Fibroblast of skin of right quadriceps (primary cell): ENCODE measurements at places on chromosomes 11 and 22.

DNA sequence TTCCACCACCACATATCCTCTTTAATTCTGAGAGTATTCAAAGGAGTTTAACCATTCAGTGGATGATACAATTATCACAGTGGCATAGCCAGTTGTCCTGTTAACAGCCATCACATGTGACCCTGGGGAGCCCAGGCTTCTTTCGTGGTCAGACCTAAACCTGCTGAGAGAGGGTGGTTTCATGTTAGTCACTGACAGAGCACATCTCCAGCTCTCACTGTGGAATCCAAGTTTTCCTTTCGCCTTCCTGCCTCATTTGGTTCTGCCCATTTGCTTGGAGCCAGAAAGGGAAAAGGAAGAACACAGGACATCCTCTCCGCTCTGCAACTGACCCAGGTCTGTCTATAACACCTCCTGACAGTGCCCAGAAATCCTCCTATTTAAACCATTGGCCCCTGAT lies 60.4 kb downstream of the MCHR1 start:
- DNase-seq, result no peak

DNA sequence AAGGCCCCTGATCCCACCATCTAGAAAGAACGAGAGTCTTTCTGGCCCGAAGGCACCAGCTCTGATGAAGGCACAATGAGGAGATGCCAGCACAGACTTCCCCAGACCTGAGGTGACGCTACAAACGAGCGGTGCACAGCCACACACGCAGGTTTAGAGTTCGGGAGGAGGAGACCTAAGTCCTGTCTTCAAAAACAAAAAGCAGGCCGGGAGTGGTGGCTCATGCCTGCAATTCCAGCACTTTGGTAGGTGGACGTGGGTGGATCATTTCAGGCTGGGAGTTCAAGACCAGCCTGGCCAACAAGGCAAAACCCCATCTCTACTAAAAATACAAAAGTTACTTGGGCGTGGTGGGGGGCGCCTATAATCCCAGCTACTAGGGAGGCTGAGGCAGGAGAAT lies 9.5 kb downstream of the LTO1 start:
- no peak for DNase-seq

DNA sequence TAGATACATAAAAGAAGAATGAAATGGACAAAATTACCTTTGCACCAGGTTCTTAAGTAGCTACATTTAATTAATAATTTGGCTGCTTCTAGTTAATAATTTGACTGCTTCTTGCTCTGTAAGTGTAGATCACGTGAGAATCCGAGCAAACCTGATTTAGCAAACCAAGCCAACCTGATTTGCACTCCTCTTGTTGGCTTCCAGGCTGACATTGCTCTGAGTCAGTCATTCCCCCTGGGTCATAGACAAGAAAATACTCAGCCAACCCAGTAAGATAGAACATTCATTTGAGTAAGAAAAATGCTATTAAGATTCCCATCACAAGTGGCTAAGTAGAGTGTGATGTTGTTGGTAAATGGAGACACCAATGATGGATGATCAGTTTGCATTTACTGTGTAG lies 304.1 kb downstream of the C11orf87 start:
- DNase-seq, result no peak

- DNase-seq, result peak; percentile 39
These were observed 307.5 kb downstream of the ETS1 start for GRCh38 chr11:128279866-128280265.

DNA sequence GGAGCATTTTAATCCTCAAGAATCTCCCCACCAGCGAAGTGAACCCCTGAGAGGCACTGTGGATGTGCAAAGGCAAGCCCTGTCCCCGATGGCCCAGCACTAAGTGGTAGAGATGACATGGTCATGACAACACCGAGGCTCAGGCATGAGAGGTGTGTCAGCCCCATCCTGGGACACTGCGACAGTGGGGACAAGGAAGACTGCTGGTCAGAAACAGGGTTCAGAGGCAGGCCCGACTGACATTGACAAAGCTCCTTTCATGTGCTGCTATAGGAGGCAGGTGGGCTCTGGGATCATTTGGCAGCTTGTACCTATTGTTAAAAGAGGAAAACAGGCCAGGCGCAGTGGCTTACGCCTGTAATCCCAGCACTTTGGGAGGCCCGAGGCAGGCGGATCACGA lies 54.3 kb upstream of the MYEOV start:
- no peak for DNase-seq

DNA sequence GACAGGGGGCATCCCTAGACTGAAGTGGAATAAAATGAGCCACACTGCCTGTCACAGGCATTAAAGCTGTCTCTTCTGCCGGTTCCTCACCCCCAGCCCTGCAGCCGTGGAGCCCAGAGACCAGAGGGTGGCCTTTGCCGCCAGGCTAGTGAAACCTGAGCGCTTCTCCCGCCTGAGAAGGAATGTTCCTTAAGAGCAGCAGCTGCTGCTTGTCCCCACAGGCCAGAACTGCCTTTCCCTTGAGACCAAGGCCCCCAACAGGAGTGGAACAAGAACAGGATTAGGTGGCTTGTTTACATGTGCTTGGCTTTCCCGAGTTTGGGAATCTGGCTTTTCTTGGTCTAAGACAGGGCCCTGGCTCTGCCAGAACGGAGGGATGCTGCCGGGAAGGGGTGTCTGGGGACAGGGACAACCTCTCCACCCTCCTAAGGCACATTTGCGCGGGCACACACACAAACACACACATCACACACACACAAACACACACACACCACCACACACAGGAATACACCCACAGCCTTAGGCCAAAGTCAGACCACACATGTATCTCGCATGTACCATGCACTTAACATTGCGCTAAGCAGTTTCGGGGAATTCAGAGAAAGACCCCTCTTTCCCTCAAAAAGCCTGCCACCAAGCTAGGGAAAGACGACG lies 91.8 kb downstream of the FEZ1 start:
- DNase-seq, result no peak

DNA sequence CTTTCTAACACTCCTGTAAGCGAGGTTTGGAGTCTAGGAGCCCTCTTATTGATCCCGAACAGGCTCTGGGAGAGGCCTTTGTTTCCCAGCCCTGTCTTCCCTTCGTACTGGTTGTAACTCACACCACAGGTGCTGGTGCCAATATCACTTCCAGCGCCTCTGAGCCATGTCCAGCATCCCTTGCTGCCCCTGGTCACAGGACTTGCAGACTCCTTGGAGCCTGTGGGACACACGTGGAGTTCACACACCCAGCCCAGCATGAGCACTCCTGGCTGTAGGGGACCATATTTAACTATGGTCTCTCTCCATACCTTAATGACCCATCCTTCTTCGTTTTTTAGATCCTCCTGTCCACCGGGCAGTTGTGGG lies 2.2 kb downstream of the ZBTB16 start:
- DNase-seq, result no peak
